ENCODE measurements at places on chromosomes 11 and 22. TPM values are rescaled to one million over a fixed set of nuclear protein-coding genes. Genes with fewer than 3 reads are reported as not detected.

GRCh38 chr11:102347462-102348370, 702 bp downstream of the BIRC2 start:
- DNase-seq, result no peak

- DNase-seq, result no peak
Measured at GRCh38 chr11:131664816-131665215, 294.4 kb downstream of the NTM start.

- DNase-seq, result peak; percentile 56
Measured at GRCh38 chr22:42444077-42444904, 12.1 kb upstream of the NFAM1 start.

- DNase-seq, result no peak
Measured at GRCh38 chr11:35163702-35164496, 24.9 kb downstream of the CD44 start.

- no peak for DNase-seq
Measured at GRCh38 chr11:106642331-106642730, 375.9 kb downstream of the GUCY1A2 start.

DNA sequence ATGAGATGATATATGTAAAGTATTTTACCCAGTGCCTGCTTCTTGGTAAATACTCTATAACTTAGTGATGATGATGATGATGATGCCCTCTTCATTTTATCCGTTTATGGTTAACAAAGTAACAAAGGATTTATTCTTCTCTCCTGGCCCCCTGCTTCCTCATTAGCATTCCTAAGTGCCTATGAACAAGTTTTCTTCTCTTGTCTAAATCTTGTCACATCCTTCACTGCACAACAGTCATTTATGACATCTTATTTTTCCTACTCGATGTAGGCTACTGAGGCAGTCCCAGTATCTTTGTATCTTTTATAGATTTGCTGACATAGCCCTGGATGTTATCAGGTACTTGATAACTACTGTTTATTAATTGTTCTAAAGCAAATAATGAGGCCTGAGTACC, 754.4 kb upstream of the ARHGAP42 start:
- no peak for DNase-seq

DNA sequence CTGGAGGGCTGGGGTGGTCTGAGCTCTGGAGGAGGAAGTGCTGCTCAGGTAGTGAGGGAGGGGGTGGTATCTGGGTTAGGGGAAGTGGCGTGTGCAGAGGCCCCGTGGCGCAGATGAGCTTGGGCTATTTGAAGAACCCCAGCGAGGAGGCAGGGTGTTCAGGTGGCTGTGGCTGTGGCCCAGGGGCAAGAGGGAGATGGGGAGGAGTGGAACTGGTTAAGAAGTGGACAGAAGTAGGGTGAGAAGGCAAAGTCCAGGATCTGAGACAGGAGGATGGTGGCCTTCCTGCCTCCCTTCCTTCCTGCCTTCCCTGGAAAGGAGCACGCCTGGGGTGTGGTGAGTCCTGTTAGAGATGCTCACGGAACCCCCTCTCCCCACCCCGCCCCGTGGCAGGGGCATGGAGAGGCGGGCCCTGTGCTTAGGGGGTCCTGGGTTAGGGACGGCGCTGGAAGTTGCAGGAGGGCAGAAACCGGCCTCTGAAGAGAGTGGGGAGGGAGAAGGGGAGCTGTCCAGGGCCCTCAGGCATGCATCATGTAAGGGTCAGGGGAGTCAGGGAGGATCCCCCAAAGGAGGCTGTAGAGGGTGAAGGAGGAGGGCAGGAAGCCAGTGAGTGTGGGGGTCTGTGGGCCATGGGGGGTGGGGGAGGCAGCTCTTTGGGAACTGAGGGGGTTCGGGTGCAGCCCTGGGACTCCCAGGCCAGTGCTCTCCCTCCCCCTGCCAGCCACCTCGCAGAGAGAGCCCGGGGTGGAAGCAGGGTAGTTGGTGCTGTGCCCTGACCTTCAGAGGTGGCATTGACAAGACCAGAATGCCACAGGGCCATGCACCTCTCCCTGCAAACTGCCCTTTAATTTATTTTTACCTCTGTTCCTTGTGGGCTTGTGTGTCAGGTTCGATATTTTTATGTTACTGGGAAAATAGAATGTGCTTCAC, 63.7 kb upstream of the PARVG start:
- no peak for DNase-seq

DNA sequence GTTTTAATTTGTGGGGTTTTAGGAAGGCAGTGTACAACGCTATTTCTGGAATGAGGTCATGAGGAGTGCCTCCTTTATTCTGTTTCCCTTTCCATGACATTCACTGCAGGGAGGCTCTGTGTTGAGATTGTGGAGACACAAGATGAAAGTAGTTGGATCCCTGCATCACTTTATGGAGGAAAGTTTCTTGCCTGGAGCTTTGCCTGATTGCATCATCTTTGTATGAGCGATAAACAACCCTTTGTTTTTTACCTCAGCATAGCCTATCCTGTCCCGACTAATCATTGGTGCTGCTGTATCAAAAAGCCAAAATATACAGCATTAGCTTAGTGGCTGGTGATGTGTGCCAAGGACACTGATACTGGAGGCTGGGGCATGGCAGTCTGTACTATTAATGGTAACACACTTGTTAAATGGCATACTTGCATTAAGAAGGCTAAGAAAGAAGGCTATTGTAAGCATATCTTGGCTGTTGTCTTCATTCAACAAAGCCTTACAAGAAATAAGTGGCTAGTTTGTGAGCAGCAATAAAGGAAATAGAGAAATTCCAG, 31.2 kb upstream of the SLC5A4 start:
- no peak for DNase-seq

DNA sequence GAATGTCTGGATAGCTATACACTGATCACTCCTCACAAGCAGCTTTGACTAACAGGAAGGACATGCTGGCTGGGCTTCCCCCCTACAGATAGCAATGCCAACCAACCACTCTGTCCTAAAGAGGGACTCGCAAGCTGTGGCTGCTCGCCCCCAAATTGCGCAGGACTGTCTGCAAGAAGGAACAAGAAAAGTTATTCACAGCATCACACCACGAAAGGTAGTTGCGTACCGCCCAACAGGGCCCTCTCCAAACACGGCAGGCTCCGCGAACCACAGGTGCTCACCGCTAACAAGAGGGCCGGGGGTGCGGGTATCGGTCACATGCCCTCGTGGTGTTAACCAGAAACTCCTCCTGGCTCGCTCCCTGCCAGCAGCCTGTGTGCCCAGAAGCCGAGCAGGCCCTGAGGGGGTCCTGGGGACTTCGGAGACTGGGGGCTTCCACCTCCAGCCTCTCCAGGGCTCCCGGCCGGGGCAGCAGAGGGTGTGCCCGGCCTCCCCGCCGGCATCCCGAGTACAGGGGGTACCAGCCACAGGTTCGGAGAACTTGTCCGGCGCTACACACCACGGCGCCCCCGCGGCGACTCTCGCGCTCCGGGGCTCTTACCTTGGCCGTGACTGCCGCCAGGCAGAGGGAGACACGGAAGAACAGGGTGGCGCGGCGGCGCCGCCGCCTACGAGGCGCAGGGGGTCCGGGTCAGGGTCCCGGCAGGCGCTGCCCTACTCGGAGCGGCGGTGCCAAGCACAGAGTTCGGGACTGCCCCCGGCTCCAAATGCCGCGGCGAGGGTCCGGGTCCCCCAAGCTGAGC, 682 bp downstream of the LARGE1 start:
- no peak for DNase-seq

- DNase-seq, result peak; percentile 46
Measured at GRCh38 chr11:11931461-11932055, 76.9 kb downstream of the DKK3 start.

- no peak for DNase-seq
Measured at GRCh38 chr11:129937592-129938238, 42.3 kb upstream of the NFRKB start.

The C11orf87 gene
- not detected for total RNA-seq

The CABP7 gene
- not detected for total RNA-seq

The CSKMT gene
- total RNA-seq, result 11.5 TPM

The DGAT2 gene
- total RNA-seq, result 3.9 TPM

The OR9I1 gene
- total RNA-seq, result not detected

The FGF3 gene
- not detected for total RNA-seq

The FADS2 gene
- 23.1 TPM for total RNA-seq

Data from NCI-H460 (cell line).